Forelimb muscle (tissue), 1 donor: ENCODE measurements at places on chromosomes 16 and 17.

- DNase-seq, result peak; percentile 89
Observed at GRCh38 chr16:30658731-30659506, 688 bp downstream of the FBRS start.

DNA sequence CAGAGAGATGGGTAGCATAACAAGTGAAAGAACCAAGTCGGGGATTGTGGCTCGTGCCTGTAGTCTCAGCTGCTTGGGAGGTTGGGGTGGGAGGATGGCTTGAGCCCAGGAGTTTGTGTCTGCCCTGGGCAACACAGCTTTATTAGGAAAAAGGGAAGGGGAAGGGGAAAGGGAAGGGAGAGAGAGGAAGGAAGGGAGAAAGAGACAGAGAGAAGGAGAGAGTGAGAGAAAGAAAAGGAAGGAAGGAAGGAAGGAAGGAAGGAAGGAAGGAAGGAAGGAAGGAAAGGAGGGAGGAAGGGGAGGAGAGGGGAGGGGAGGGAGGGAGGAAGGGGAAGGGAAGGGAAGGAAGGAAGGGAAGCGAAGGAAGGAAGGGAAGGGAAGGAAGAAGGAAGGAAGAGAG, 33.3 kb downstream of the CENPV start:
- no peak for DNase-seq

DNA sequence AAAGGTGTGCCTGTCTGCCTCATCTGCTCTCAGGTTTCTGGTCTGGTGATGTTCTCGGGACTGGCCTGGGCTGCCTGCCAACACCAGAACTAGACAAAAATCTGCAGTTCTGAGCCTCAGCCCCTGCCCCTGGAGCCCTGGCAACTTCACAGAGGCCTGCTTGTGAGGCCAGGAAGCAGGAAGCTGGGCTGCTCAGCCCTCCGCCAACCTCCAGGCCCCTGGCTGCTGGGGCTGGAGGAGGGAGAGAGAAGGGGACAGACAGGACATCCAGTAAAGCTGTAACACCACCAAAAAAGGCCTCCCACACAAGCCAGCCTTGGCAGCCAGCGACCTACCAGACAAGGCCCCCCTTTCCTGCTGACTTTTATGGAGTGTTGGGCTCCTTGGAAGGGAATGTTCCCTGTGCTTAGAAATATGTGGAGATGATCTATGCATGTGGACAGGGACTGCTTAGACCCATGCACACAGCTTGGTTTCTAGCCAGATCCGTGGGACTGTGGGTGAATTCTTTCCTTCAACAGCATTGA, 157.6 kb downstream of the XYLT1 start:
- no peak for DNase-seq

GRCh38 chr17:66309793-66310192, 7.4 kb downstream of the PRKCA start:
- DNase-seq, result no peak

- DNase-seq, result no peak
Observed at GRCh38 chr16:60204181-60204580, 1470.1 kb upstream of the GOT2 start.

DNA sequence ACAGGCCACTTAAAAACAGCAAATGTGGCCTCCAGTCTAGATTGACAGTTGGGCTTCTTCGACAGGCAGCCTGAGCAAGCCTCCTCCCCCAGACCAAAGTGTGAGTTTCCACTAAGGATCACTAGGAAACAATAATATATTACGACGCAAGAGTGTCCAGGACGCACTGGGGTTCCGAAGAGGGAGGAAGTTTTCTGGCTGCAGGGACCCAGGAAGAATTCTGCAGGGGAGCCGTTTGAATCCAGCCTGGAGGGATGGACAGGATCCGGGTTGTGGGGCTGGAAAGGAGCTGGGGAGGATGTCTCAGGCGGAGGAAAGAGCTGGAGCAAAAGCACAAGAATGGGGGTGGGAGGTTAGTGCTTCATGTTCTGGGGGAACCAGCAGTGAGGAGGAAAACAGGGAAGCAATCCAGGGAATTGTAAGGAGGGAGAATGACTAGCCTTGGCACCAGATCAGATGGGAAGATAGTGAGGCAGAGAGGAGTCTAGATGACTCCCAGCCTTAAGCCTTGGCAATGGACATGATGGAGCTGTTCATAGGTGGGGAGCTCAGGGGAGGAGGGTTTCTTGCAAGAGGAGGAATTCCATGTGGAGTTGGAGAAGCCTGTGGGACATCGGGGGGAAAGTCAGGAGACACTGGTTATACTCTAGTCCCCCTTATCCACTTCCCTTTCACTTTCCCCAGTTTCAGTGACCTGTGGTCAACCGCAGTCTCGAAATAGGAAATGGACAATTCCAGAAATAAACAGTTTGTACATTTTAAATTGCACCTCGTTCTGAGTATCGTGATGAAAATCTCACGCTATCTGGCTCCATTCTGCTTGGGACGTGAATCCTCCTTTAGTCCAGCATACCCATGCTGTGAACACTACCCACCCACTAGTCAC, 26.6 kb downstream of the NGFR start:
- no peak for DNase-seq

- DNase-seq, result no peak
Observed at GRCh38 chr16:84514874-84515835, 10.7 kb upstream of the MEAK7 start.
